ENCODE measurements at places on chromosomes 7 and 10. TPM values are rescaled to one million over a fixed set of nuclear protein-coding genes. Genes with fewer than 3 reads are reported as not detected.
A peak's percentile ranks its signal among the peaks of the same experiment; 100 is the strongest.

The AGAP3 gene
- 12.6 TPM for total RNA-seq

GRCh38 chr7:139600306-139600705 lies 76.8 kb downstream of the CLEC2L start:
- peaks cover 10% of the 10 kb centered on the region for H3K36me3 ChIP-seq
- no peak for DNase-seq
- H3K27ac ChIP-seq = no peak overlapping the region
- no peaks in the 10 kb centered on the region for H3K4me1 ChIP-seq
- no peaks in the 10 kb centered on the region for H3K27me3 ChIP-seq

The TUBB8 gene
- total RNA-seq = not detected

- H3K27me3 ChIP-seq = peaks cover 34% of the 10 kb centered on the region
- H3K4me3 ChIP-seq = no peak overlapping the region
- H3K36me3 ChIP-seq = no peaks in the 10 kb centered on the region
These were observed 46.0 kb downstream of the ZNF777 start for GRCh38 chr7:149414745-149415390.

DNA sequence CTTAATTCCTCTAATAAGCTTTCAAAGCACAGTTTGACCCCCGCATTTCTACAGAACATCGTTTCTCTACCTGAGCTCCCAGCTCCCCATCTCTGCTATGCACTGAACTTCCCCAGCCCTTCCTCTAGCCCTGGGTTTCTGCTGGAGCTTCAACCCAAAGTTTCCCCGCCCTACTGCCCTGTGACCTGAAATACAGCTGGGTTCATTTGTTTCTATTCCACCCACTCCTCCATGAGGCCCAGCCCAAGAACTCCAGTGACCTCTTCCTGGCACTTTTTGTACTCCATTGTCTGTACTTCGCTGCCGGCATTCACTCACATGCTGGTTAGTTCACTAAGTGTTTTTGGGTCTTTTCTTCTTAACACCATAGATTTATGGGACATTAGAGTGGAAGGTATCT lies 35.8 kb downstream of the ADRB1 start:
- peaks cover 38% of the 10 kb centered on the region for H3K27me3 ChIP-seq
- H3K4me3 ChIP-seq = no peak overlapping the region
- H3K4me1 ChIP-seq = peaks cover 3% of the 10 kb centered on the region
- H3K36me3 ChIP-seq = no peaks in the 10 kb centered on the region
- H3K27ac ChIP-seq = no peak overlapping the region

The PRPS1L1 gene
- not detected for total RNA-seq

DNA sequence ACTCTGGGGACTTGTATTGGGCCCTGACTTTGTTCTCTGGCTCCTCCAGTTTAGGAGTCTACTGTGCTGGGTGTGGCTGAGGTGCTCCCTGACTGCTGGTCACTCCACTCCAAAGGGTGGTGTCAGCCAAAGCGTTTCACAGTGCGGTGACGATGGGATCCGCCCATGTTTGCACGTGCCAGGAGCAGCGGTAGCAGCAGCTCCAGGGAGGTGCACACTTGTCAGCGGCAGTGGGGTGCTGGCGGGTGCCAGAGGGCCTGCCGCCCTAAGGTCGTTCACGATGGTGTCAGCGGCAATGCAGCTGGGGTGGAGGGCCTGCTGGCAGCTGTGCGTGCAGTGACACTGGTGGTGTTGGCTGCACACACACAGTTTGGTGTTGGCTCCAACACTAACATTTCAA lies 268.5 kb upstream of the AKR1E2 start:
- H3K36me3 ChIP-seq = no peaks in the 10 kb centered on the region
- no peak overlapping the region for H3K4me3 ChIP-seq
- H3K27ac ChIP-seq = no peak overlapping the region
- H3K4me1 ChIP-seq = no peaks in the 10 kb centered on the region
- peaks cover 42% of the 10 kb centered on the region for H3K27me3 ChIP-seq

The FGF8 gene
- total RNA-seq = not detected

GRCh38 chr10:97291357-97292096 lies 910 bp downstream of the ARHGAP19 start:
- no peaks in the 10 kb centered on the region for H3K27me3 ChIP-seq
- no peak for DNase-seq
- H3K36me3 ChIP-seq = peaks cover 22% of the 10 kb centered on the region
- peaks cover 23% of the 10 kb centered on the region for H3K4me1 ChIP-seq

GRCh38 chr10:17062493-17062892 lies 67.1 kb downstream of the CUBN start:
- peaks cover under 1% of the 10 kb centered on the region for H3K36me3 ChIP-seq
- no peak for DNase-seq
- H3K27me3 ChIP-seq = no peaks in the 10 kb centered on the region
- H3K4me1 ChIP-seq = peaks cover 24% of the 10 kb centered on the region
- H3K27ac ChIP-seq = no peak overlapping the region

- no peak for DNase-seq
- peak overlapping the region; percentile 26 for H3K27ac ChIP-seq
- peaks cover 1% of the 10 kb centered on the region for H3K27me3 ChIP-seq
These were observed 17.3 kb upstream of the SAMD9L start for GRCh38 chr7:93165447-93165846.

- H3K27ac ChIP-seq = no peak overlapping the region
- peaks cover 13% of the 10 kb centered on the region for H3K4me1 ChIP-seq
- no peak overlapping the region for H3K4me3 ChIP-seq
- no peaks in the 10 kb centered on the region for H3K27me3 ChIP-seq
- no peak for DNase-seq
- H3K36me3 ChIP-seq = peaks cover 7% of the 10 kb centered on the region
These were observed 22.8 kb downstream of the ARL5B start for GRCh38 chr10:18681971-18682411.

The KAZALD1 gene
- not detected for total RNA-seq

- no peaks in the 10 kb centered on the region for H3K36me3 ChIP-seq
- H3K4me3 ChIP-seq = no peak overlapping the region
- no peaks in the 10 kb centered on the region for H3K27me3 ChIP-seq
- no peak for DNase-seq
These were observed 62.9 kb downstream of the SCRN1 start for GRCh38 chr7:29926741-29927140.

DNA sequence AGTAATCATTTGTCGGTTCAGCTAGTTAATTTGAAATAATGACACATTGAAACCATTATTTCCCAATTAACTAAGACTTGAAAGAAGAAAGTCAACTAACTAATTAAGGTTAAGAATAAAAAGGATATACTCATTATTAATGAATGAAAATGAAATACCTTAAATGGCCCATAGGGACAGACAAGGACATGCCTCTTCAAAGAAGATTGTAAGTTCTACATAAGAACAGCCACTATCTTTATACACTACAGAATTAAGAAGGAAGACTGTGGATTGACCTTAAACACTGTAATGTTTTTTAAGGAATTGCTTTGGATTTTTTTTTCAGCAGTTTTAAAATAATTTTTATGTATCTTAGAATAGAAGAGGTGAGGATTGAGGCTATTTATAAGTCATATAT lies 60.7 kb downstream of the CSTF2T start:
- H3K36me3 ChIP-seq = no peaks in the 10 kb centered on the region
- no peak for DNase-seq
- H3K4me1 ChIP-seq = no peaks in the 10 kb centered on the region
- no peak overlapping the region for H3K27ac ChIP-seq

The ZNF398 gene
- 13.3 TPM for total RNA-seq

- H3K36me3 ChIP-seq = peaks cover 8% of the 10 kb centered on the region
- no peak overlapping the region for H3K27ac ChIP-seq
- H3K4me1 ChIP-seq = peaks cover 27% of the 10 kb centered on the region
- H3K4me3 ChIP-seq = no peak overlapping the region
These were observed 3.1 kb upstream of the AIFM2 start for GRCh38 chr10:70135684-70136083.

The PEX1 gene
- total RNA-seq = 16.8 TPM

GRCh38 chr10:80199828-80200227 lies 5.5 kb downstream of the ANXA11 start:
- no peak overlapping the region for H3K27ac ChIP-seq
- DNase-seq = no peak
- no peaks in the 10 kb centered on the region for H3K27me3 ChIP-seq

DNA sequence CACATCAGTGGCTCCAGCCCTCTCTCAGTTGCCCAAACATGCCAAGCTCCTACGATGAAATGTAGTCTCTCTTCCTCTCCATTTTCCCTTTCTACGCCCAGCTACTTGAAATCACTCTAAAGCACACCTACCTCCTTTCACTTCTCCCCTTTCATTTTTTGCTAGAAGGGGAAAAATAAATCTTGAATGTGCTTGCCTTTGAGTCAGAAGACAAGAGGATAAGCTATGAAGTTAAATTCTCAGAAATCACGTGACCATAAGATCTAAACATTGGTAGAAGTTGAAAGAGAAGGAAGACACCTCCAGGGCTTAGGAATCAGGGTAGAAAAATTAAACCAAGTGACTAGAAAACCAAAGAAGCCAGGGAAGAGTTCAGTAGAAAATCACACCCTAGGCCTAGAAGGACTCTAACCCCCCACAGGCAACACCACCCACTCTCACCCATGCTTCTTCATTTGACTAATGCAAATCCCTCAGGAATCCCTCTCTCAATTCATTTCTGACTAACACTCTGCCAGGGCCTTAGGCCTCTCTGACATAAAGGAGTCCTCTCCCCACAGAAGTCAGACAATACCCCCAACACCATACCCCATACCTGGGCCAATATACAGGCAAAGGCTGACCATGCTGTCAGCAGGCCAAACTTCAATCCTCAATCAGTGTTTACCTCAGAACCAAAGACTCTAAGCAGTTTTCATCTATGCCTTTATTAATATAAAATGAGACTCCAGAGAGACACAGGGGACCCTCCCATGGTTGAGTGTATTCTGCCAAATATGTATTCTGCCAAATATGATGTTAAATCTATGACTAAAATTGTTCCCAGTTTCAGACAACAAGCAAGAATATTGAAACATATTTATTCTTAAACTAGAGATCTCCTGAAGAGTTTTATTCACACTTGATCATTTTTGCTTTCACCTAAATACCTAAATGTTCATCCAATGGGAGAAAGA lies 84.8 kb downstream of the ELMO1 start:
- H3K4me3 ChIP-seq = no peak overlapping the region
- no peak for DNase-seq
- H3K27ac ChIP-seq = peak overlapping the region; percentile 70
- peaks cover 52% of the 10 kb centered on the region for H3K4me1 ChIP-seq
- peaks cover 3% of the 10 kb centered on the region for H3K36me3 ChIP-seq

The C10orf143 gene
- total RNA-seq = 4.4 TPM

The AKR1C2 gene
- not detected for total RNA-seq

The ADIRF gene
- total RNA-seq = not detected

GRCh38 chr10:28291881-28292297 lies 11.0 kb downstream of the MPP7 start:
- H3K27me3 ChIP-seq = no peaks in the 10 kb centered on the region
- DNase-seq = no peak
- H3K27ac ChIP-seq = no peak overlapping the region
- peaks cover 17% of the 10 kb centered on the region for H3K4me1 ChIP-seq
- H3K36me3 ChIP-seq = no peaks in the 10 kb centered on the region

Data from activated CD8-positive, alpha-beta T cell treated with anti-CD3 and anti-CD28 coated beads, Interleukin-2, amount 10 ng/mL, durations not matched to agents 7 days and 5 days (primary cell).